ENCODE measurements at places on chromosomes 3 and 15. TPM values are rescaled to one million over a fixed set of nuclear protein-coding genes. Genes with fewer than 3 reads are reported as not detected.

Gene CLRN1
- total RNA-seq, result not detected

Gene RAB6B
- total RNA-seq, result 0.34 TPM

Gene GCSAM
- total RNA-seq, result not detected

Gene TTC23
- total RNA-seq, result 15.8 TPM

Gene TAGLN3
- 1.0 TPM for total RNA-seq

Gene STRIT1
- not detected for total RNA-seq

Gene IGSF10
- total RNA-seq, result 0.15 TPM

Gene KLHDC8B
- 13.4 TPM for total RNA-seq

Gene TNFAIP8L3
- 2.1 TPM for total RNA-seq

Gene HTR3E
- not detected for total RNA-seq

Gene IQCF5
- total RNA-seq, result not detected

Gene GPR176
- total RNA-seq, result 80.7 TPM

Gene PLA2G4E
- not detected for total RNA-seq

Gene CHRNA7
- total RNA-seq, result not detected

Gene SNX1
- 30.2 TPM for total RNA-seq

Gene DLG1
- 28.4 TPM for total RNA-seq

Gene TRPC1
- total RNA-seq, result 8.2 TPM

Gene SNRK
- total RNA-seq, result 10.0 TPM

Gene CADPS
- total RNA-seq, result 0.50 TPM

Gene SMCO1
- total RNA-seq, result 0.34 TPM

Gene FES
- 20.0 TPM for total RNA-seq

Gene ESYT3
- total RNA-seq, result 0.17 TPM

Gene LRIG1
- 17.7 TPM for total RNA-seq

Gene SLCO2A1
- 3.0 TPM for total RNA-seq

Gene PAK6
- 3.5 TPM for total RNA-seq

Gene MEIS2
- total RNA-seq, result 25.4 TPM

Gene SYNPR
- not detected for total RNA-seq

Gene ACSBG1
- total RNA-seq, result not detected

Gene DTX3L
- total RNA-seq, result 11.1 TPM

Gene DNAH12
- total RNA-seq, result not detected

Gene GOLGA8R
- total RNA-seq, result 0.30 TPM

Gene CCDC39
- not detected for total RNA-seq

Gene ISL2
- 1.6 TPM for total RNA-seq

Gene CCNB2
- total RNA-seq, result 141 TPM

Gene TGM4
- 0.15 TPM for total RNA-seq

Gene LMAN1L
- not detected for total RNA-seq

Gene GOLGA8T
- not detected for total RNA-seq

Gene STX19
- not detected for total RNA-seq

Gene C3orf49
- not detected for total RNA-seq

Gene PIERCE2
- total RNA-seq, result 2.4 TPM

Gene GOLGA6A
- total RNA-seq, result not detected

Gene PROK2
- total RNA-seq, result not detected

Gene PODXL2
- total RNA-seq, result 7.1 TPM

Gene RNU5B-1
- total RNA-seq, result not detected

Gene SERINC4
- 0.15 TPM for total RNA-seq

Gene MIX23
- total RNA-seq, result 33.6 TPM

Gene GP9
- not detected for total RNA-seq

Gene WDR93
- 0.15 TPM for total RNA-seq

Gene SCN11A
- not detected for total RNA-seq

Gene C3orf52
- total RNA-seq, result 1.6 TPM
